HFFc6 (cell line): ENCODE measurements at places on chromosomes 13 and 19. TPM values are rescaled to one million over a fixed set of nuclear protein-coding genes. Genes with fewer than 3 reads are reported as not detected.

Gene DAND5
- total RNA-seq: 0.12 TPM in 1 of 3 replicates, not detected in the others

Gene CEACAM7
- not detected in 3 replicates for total RNA-seq

Gene IL17D
- 0.46 to 0.81 TPM (median 0.64 TPM) in 3 replicates for total RNA-seq

Gene ATP8B3
- total RNA-seq: 5.7 to 8.8 TPM (median 7.3 TPM) in 3 replicates

Gene PSG1
- 4.0 to 9.3 TPM (median 5.5 TPM) in 3 replicates for total RNA-seq

Gene RNF126
- 38.3 and 42.1 TPM in 2 replicates for total RNA-seq

Gene ZNF682
- total RNA-seq: 2.7 to 4.3 TPM (median 3.9 TPM) in 3 replicates

Gene DOCK6
- 20.0 to 31.0 TPM (median 30.8 TPM) in 3 replicates for total RNA-seq

Gene MATK
- total RNA-seq: not detected in 3 replicates

Gene ALDH16A1
- 15.1 and 21.2 TPM in 2 replicates for total RNA-seq

Gene KMT5C
- 4.3 to 5.6 TPM (median 5.3 TPM) in 3 replicates for total RNA-seq

Gene NPAS1
- 4.2 to 12.8 TPM (median 8.4 TPM) in 3 replicates for total RNA-seq

Gene SIGLEC14
- not detected in 3 replicates for total RNA-seq

Gene DUS3L
- 15.6 to 22.2 TPM (median 19.3 TPM) in 3 replicates for total RNA-seq

Gene RPL18
- total RNA-seq: 1,419 and 1,443 TPM in 2 replicates

Gene C5AR1
- 0.22 to 0.95 TPM (median 0.45 TPM) in 3 replicates for total RNA-seq

Gene OR7E24
- not detected in 2 replicates for total RNA-seq

Gene ATP1A3
- 0.10 to 0.57 TPM (median 0.20 TPM) in 3 replicates for total RNA-seq

Gene RXFP2
- not detected in 3 replicates for total RNA-seq

Gene LILRB5
- total RNA-seq: not detected in 3 replicates

Gene ZNF132
- 4.0 and 4.3 TPM in 2 replicates for total RNA-seq

Gene ZNF222
- 3.1 and 3.5 TPM in 2 replicates for total RNA-seq

Gene NLRP7
- not detected in 3 replicates for total RNA-seq

Gene NUFIP1
- 5.8 to 8.4 TPM (median 7.5 TPM) in 3 replicates for total RNA-seq

Gene GSX1
- total RNA-seq: not detected in 3 replicates

Gene PLEKHF1
- 2.0 to 2.7 TPM (median 2.5 TPM) in 3 replicates for total RNA-seq

Gene ZNF284
- total RNA-seq: 2.4 to 3.2 TPM (median 3.0 TPM) in 3 replicates

Gene MEIOSIN
- not detected in 3 replicates for total RNA-seq

Gene ZNF544
- total RNA-seq: 30.8 to 36.4 TPM (median 32.5 TPM) in 3 replicates

Gene SIGLEC12
- total RNA-seq: not detected in 2 replicates

Gene IGFL2
- not detected in 3 replicates for total RNA-seq

Gene FSTL3
- 97.1 and 100 TPM in 2 replicates for total RNA-seq

Gene GRK1
- not detected in 2 replicates for total RNA-seq

Gene RFPL4A
- total RNA-seq: not detected in 3 replicates

Gene GIPR
- 0.35 to 1.3 TPM (median 0.42 TPM) in 3 replicates for total RNA-seq

Gene CABP5
- not detected in 3 replicates for total RNA-seq
